ENCODE measurements at places on chromosomes 12 and 14.

DNA sequence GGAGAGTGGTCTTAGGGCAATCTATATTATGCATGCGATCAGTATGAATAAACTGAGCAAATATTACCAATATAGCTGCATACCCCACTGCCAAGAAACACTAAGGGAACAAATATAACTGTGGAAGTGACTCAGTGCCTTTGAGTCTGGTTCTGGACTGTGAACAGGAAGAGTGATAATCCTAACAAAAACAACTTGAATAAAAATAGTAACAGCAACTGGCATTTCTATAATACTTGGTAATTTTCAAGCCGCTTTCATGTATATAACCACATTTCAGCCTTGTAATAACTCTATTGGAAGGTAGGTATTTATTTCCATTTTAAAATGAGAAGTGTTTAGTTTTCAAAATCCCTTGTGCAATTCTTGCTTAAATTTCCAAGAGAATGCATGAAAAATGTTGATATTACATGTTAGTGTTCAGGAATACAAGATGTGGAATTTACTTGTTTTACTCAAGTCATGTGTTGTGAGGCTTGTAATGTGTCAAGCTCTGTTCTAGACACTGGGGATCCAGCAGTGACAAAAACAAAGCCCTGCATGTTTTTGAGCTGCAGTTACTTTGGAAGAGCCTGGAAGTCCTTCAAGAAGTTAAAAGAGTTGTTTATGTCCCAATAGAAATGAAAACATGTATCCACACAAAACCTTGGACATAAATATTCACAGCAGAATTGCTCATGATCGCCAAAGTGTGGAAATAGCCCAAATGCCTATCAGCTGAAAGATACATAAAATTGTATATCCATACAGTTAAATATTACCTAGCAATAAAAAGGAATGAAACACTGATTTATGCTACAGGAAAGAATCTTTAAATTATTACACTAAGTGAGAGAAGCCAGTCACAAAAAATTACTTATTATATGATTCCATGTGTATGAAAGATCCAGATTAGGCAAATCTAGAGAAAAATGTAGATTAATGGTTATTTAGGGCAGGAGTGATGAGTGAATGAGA lies 338.1 kb upstream of the TMEM132C start:
- DNase-seq, result peak; percentile 43

DNA sequence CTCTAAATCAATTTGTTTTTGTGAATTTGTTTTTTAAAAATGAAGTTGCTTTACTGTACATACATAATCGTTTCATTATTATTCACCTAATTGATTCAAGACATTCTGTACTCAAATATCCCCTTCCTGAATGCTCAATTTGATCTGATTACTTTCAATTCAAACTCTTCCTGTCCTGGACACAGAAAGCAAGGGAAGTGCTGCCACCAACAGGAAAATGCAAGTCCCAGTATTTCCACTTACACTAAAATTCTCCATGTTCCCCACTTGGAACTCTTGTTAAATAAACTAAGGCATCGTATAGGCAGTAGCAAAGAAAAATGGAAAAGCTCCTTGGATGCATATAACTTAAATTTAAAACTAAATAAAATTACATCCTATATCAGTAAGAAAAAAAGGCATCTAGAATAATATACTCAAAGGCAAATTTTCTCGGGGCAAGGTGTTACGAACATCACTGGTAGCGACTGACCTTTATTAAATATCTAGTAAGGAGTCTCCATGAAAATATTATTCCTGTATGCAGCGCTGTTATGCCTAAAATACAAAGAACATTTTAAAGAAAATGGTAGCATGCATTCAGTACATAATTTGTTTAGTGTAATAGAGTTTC lies 72.0 kb upstream of the DBX2 start:
- no peak for DNase-seq

GRCh38 chr14:99315197-99315596 lies 43.2 kb upstream of the BCL11B start:
- no peak for DNase-seq

DNA sequence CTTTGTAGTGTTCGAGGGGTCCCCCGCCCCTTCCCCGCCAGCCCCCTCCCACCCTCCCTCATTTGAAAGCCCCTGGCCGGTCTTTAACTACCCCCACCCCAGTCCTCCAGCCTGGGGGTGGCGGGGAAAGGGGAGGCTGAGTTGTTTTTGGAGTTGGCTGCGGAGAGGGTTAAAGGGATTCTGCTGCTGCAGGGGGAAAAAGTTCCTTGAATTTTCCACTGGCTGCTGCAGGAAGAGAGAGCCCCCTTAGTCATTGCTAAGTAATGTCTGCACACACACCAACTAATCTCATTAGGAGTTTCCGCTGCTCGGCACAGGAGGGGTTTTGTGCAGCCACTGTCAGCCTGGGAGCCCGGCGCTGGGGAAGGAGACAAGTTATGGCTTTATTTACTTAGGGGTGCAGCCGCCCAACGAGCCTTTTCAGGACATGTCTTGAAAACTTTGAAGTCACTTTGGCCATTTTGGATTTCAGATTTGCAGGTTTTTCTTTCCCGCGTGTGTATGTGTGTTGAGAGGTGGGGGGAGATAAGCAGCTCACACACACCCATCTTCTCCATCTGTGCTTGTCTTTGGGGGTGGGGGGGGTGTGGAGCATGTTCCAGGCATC lies 1.8 kb downstream of the ELK3 start:
- DNase-seq, result peak; percentile 48

DNA sequence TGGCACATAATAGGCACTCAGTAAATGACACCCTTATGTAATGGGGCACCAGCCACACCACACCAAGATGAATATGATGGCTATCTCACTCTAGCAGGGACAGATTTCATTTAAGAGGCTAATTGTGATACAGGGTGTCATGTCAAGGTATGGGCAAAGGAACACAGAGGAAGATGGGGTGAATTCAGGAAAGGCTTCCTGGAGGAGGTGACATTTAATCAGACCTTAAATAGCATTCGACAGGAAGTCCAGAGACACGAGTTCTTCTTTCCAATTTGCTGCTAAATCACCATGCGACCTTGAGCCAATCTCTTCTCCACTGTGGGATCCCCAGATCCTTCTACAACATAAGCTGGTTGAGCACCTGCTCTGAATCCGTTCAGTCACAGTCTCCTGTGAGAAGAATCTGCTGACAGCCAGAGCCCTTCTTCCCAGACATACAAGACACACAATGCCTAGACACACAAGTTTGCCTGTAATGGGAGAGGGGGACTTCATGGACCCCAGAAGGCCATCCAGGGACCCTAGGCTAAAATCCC lies 1.5 kb upstream of the DTX1 start:
- DNase-seq, result no peak

Measured in amniotic stem cell (primary cell).